ENCODE measurements at places on chromosomes 3 and 15.

DNA sequence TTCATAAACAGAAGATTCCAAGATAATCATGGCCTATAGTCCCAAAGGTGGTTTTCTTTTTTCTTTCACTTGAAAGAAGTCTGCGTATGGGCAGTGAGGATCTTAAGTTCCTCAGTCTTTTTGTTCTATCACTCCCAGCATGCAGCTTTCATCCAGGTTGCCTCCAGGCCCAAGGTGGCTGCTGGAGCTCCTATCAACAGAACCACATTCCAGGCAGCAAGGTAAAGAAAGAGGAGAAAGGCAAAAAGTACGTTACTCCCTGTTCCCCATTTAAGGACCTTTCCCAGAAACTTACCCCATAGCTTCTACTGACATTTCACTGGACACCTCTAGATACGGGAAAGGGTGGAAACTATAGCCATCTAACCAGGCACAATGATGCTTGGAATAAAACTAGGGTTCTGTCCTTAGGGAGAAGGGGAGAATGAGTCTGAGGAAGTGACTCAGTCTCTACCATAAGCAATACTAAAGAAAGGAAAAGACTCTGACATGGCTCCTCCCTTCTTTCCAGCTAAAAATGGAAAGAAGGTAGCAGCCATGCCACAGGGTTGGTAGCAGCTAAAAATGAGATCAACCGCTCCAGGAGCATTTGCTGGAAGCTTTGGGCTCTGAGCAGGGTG, 313.9 kb upstream of the NR2E3 start:
- DNase-seq, result no peak

GRCh38 chr15:88454236-88454635, 13.0 kb downstream of the MRPL46 start:
- no peak for DNase-seq

DNA sequence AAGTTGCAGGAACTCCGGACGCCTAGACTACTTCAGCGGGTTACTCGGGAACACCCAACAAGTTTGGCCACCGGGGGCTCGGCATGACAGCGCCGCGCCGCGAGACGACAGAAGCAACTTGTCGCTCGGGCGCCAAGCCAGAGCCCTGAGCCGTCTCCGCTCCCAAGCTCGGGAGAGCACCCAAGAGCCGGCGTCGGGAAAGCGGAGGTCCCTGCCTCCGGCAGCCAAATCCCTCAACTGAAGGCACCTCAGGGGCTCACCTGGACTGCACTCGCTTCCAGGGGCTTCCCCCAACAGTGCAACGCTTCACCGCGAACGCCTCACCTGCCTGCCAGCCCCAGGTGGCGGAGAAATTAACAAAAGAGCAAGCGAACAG, 640 bp downstream of the MB21D2 start:
- DNase-seq, result peak; percentile 65

GRCh38 chr3:81788044-81788443, 26.6 kb upstream of the GBE1 start:
- DNase-seq, result no peak

DNA sequence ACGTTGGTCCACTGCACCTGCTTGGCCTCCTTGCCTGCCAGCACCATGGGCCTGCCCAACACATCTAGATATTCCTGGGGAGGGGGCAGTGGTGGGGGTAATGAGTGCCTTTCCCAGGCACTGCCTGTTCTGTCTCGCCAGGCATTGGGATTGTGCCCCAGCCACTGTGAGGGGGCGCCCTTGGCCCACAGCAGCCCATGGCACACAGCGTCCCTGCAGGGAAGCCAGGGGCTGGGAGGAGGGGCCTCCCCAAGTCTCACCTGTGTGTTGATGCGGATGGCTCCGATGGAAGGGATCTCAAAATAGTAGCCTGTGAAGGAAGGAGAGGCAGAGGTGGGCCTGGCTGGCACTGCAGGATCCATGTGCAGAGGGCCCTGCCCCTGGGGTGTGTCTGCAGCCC, 18.7 kb upstream of the TMEM115 start:
- no peak for DNase-seq
